ENCODE measurements at places on chromosomes 5 and 9.
A peak's percentile ranks its signal among the peaks of the same experiment; 100 is the strongest.

GRCh38 chr9:9783211-9783610, 829.6 kb downstream of the PTPRD start:
- DNase-seq: no peak

DNA sequence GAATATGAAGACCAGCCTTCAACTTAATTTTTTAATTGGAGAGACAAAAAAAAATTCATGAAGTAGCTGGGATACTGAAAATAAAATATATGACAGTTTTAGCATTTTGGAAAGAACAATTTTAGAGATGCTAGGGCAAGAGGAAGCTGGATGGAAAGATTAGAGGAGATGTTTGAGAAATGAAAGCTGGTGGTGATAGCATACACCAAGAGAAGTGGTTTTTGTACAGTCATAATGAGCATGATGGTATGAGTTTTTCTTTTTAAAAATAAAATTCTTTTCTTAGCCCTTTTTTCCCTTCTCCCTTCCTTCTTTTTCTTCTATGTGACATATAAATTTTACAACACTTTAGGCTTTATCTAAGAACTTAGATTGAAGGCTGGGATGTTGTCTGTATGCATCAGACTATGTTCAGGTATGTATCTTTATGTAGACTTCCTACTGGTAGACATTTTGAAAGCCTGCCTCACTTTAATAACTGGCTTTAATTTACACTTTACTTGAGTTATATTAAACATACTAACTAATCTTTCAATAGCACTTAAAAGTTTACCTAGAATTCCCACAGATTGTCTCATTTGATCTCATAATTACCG, 522.5 kb downstream of the TLE4 start:
- DNase-seq: no peak

GRCh38 chr5:68845131-68845530, 248.7 kb upstream of the SLC30A5 start:
- no peak for DNase-seq

- DNase-seq: no peak
Measured at GRCh38 chr5:164256954-164257353, 751.5 kb downstream of the MAT2B start.

GRCh38 chr9:76772686-76773445, 8.6 kb downstream of the PCA3 start:
- no peak for DNase-seq

DNA sequence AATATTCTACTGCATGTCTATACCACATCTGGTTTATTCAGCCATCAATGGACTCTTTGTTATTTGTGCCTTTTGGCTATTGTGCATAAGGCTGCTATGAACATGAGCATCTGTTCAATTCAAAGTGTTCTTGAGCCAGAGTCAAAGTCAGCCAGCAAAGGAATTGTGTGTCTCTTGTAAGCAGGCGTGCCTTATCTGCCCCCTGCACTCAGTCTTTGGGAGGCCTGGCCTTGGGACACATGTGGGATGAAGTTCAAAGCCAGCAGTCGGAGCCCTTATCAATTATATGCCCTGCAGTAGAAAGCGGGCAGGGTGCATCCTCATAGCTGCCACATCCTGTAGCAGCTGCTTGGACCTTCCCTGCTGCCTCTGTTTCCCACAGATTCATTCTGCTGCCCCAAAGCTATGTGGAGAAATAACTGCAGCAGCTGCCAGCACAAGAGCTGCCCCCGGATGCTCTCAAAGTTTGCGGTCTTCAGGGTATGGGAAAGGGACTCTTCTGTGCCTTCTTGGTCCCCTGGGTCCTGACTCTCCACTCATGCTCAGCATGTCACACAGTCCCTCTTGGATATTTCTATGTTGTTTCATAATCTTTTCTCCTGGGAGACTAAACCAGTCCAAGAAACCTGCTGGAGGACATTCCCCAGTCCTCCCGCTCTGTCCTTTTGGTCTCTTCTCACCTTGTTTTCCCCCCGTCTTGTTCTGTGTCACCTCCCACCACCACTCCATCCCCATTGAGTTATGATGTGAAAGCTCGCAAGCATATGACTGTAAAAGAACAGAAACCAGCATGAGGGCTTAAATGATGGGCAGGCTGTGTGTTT, 35.9 kb downstream of the STOM start:
- no peak for DNase-seq

- peak; percentile 59 for DNase-seq
Measured at GRCh38 chr9:77879437-77879943, 152.1 kb downstream of the GNAQ start.

DNA sequence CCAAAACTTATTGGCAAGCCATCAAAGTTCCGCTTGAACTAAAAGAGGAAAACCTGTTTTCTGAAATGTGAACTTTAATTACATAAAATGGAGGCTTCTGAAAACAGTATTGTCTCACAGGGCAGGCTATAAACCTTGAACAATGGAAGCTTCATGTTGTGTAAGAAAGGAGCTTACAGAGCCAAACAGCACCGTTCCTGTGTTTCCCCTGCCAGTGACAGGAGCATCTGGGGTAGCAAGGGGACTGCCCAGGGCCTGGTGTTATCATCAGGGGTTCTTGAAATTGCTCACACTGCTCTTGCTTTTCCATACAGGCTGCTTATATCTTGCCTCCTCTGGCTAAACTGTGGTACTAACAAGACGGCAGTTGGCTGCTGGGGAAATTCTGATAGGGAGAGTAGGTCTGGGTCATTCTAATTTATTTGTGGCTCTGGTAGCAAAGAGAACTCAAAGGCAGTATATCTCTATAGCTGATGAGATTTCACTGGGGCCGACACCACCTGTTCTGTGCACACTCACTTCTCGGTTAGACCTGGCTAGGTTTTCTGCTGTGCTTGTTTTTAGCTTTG, 40.4 kb downstream of the BASP1 start:
- DNase-seq: no peak

GRCh38 chr5:172777881-172778814, 7.2 kb upstream of the DUSP1 start:
- no peak for DNase-seq

- no peak for DNase-seq
Measured at GRCh38 chr5:146399481-146399880, 47.7 kb upstream of the TCERG1 start.

GRCh38 chr5:135456238-135457099, 4.3 kb upstream of the TIFAB start:
- DNase-seq: no peak

- no peak for DNase-seq
Measured at GRCh38 chr5:67021521-67021920, 175.1 kb downstream of the CD180 start.

- peak; percentile 42 for DNase-seq
Measured at GRCh38 chr9:14433351-14434157, 119.6 kb upstream of the NFIB start.
